Amniotic stem cell (primary cell): ENCODE measurements at places on chromosomes 6 and 20.
A peak's percentile ranks its signal among the peaks of the same experiment; 100 is the strongest.

GRCh38 chr20:53940907-53941545 lies 129.4 kb downstream of the BCAS1 start:
- peak; percentile 48 for DNase-seq

DNA sequence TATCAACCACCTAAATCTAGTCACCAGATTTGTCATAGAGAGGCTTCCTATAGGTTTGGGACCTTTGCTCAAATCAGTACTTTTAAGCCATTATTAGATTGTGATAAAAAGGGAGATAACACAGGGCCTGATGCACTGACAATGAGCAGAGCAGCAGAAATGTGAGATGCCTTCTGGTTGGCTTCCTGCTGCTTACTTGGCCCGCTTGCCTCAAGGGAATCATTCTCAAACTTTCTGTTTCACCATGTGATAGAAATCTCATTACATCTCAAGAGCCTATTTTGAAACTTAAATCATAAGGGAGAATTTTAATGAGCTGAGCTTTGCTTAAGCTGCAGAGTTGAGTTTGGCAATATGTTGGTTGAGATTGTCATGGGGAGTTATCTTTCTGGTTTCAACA lies 606.0 kb downstream of the DHX35 start:
- DNase-seq: no peak

- no peak for DNase-seq
Measured at GRCh38 chr6:12761376-12762115, 45.0 kb downstream of the PHACTR1 start.

GRCh38 chr20:16051968-16052367 lies 521.3 kb downstream of the KIF16B start:
- DNase-seq: no peak

DNA sequence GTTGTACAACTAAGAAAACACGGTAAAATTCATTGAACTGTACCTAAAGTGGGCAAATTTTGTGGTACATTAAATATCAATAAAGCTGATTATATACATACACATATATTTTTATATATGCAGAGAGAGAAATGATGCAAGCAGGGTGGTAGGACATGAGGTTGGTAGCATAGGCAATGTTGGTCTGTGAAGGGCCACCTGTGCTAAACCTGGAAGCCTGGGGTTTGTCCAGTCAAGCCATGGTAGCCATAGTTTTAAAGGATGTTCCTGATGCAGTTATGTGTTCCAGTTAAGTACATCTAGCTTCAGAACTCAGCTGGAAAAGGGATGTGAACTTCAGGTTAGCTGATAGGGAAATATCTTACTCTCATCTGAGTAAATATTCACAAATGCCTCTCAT lies 60.1 kb downstream of the TRIM38 start:
- DNase-seq: no peak
